ENCODE measurements at places on chromosomes 1 and 21.
A peak's percentile ranks its signal among the peaks of the same experiment; 100 is the strongest.

DNA sequence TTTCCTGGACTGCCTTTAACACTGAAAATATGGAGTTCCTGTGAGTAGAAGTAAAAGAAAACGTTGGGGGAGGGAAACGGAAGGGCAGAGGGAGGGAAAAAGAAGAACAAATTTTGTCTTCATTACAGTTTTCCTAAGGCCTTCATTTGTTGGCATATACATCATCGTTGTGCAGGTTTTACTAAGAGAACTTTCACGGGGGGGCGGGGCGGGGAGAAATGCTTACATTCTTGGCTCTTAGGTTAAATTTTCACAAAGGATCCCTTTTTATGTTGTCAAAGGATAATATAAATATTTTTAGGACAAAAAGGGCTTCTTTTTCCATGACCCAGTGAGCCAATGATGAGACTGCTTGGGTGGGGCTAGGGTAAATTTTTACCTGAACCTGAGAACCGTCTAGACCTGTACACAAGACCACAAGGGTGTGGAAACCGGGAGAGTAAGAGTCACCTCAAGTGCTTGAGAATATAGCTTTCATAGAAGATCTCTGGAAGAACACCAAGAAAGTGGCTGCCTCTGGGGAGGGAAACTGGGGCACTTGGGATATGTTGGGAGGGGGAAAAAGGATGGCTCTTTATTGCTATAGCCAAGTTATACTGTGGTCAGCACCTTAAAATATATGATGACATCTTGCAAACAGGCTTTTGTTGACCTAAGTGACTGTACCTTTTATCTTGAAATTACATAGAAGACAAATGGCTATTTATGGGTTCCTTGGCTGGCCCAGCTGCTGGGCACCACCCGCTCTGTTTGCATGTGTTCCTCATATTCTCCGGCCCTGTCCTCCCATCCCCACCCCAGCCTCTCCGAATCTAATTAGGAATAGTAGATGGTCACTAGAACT, 2.0 kb upstream of the UTP25 start:
- no peak for DNase-seq

- no peak for DNase-seq
These were observed 159.9 kb upstream of the NR5A2 start for GRCh38 chr1:199867601-199868000.

GRCh38 chr1:154429118-154429517, 24.0 kb downstream of the IL6R start:
- no peak for DNase-seq

DNA sequence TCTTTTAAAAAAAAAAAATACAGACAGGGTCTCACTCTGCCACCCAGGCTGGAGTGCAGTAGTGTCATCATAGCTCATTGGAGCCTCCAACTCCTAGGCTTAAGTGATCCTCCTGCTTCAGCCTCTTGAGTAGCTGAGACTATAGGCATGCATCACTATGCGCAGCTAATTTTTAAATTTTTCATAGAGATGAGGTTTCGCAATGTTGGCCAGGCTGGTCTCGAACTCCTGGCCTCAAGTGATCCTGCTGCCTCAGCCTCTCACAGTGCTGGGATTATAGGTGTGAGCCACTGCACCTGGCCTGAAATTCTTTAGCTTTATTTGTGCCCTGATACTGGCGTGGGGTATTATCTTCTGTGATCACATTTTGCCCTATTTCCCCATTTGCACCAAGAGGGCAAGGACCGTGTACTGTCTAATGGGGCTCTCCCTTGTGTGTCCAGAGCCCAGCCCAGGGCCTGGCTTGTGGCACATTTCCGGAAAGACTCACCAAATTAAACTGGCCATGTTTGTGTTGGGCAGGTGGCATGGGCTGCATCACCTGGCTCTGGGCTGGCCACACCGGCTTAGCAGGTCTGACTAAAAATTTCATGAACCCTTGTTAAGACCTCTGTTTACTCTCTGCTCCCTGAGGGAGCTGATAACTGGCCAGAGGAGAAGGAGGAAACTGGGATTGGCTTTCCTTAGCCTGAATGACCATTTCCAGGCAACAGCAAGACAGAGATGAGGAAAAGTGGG, 32.2 kb downstream of the TRIM62 start:
- no peak for DNase-seq

DNA sequence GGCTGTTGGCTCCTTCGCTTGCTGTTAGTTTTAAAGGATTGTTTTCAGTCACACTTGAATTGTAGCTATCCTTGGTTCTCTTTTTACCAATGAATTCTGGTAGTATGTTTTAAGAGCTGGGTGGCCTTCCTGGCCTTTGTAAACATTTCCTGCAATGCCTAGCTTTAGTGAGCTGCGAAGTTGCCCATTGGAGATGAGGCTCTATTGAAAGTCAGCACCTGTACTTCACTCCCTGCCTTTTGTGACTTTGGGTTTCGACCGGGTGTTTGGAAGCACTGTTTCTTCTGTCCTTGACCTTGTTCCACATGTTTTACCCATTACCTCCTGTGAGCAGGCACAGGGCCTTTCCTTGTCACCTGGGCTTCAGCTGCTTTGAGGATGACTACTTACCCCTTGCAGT, 64.7 kb downstream of the DYRK1A start:
- no peak for DNase-seq

DNA sequence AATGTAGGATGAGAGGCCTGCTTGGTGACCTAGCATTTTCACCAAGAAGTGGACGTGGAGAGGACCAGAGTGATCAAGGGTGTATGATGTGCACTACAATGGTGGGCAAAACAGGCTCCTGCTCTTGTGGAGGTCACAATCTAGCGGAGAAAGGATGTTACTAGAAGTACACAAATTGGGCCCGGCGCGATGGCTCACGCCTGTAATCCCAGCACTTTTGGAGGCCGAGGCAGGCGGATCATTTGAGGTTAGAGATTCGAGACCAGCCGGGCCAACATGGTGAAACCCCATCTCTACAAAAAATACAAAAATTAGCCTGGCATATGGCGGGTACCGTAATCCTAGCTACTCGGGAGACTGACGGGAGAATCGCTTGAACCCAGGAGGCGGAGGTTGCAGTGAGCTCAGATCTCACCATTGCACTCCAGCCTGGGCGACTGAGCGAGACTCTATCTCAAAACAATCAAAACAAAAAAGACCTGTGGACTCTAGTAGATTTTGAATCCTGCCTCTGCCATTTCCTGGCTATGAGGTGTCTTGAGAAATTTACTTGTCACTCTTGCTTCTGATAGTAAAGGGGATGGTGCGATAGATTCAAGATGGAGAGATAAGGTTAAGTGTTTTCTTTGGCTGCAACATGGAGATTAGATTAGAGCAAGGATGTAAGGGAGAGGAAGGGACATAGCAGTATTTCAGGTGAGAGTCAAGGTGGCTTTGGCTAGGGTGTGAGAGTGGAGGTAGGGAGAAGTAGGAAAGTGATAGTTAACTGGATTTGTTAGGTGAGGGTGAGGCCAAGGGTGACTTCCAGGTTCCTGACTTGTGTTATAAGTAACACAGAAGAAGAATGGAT, 7.1 kb downstream of the KLF18 start:
- no peak for DNase-seq

GRCh38 chr1:200030791-200031190, 3.3 kb downstream of the NR5A2 start:
- no peak for DNase-seq

DNA sequence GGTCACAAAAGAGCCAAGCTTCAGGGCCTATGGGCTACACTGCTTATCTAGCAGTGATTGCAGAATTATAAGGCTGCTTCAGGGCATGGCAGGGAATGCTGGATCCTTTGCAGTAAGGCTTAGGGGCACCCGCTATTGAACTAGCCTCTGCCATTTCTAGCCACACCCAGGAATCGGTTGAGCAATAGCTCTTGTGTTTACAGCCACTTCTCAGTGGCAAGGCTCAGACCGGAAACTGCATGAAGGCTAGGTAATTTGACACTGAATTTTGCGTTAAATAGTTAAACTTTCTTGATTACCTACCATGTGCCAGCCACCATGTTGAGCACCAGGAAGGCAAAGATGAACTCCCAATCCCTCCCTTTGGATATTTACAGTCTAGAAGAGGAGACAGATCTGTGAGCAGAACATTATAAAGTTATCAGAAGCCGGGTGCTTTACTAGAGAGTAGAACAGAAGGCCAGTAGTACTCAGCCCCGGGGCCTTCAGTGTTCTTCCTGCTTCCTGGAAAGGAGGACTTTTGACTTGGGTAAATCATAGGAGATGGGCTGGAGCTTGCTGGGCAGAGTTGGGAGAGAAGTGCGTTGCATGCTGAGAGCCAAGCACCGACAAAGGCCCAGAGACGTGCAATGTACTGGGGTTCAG, 98.6 kb upstream of the LPGAT1 start:
- peak; percentile 77 for DNase-seq

DNA sequence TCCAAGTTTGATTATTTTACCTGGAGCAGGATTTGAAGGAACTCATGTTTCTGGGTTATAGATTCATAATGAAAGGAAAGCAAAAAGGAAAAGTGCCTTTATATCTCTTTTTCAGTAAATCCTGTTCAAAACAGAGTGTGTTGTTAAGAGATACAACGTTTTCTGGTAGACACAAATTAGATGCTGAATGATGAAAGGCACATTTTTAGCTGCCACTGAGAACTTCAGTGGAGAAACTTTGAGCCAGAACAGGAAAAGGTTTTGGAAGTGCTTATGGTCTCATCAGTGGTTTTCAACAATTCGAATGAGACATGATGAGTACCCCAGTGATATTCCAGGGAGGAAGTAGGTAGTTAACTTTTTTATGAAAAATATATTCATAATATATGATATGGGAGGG, 338.0 kb upstream of the C1orf87 start:
- DNase-seq: no peak

GRCh38 chr1:93692983-93693591, 11.4 kb upstream of the BCAR3 start:
- peak; percentile 95 for DNase-seq

- no peak for DNase-seq
These were observed 41.5 kb downstream of the ZBTB17 start for GRCh38 chr1:15934211-15935055.

DNA sequence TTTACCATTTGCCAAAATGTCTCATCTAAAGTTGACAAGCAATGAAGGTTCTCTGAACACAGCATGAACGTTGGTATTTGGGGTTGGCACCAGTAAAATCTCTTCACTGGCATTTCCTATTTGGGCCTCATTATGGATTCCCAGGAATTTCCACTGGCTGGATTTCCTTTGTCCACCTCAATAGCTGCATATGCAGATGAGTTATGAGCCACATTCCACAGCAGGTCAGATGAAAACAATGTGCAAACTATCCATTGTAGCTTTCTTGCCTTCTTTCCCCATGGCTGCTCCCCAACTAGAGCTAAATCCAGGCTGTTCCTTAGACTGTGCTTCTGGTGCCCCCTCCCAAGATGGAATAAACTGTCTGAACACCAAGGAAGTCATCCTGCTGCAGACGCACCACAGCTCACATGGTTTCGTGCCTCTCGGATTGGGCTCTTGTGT, 168.1 kb upstream of the FGGY start:
- no peak for DNase-seq

DNA sequence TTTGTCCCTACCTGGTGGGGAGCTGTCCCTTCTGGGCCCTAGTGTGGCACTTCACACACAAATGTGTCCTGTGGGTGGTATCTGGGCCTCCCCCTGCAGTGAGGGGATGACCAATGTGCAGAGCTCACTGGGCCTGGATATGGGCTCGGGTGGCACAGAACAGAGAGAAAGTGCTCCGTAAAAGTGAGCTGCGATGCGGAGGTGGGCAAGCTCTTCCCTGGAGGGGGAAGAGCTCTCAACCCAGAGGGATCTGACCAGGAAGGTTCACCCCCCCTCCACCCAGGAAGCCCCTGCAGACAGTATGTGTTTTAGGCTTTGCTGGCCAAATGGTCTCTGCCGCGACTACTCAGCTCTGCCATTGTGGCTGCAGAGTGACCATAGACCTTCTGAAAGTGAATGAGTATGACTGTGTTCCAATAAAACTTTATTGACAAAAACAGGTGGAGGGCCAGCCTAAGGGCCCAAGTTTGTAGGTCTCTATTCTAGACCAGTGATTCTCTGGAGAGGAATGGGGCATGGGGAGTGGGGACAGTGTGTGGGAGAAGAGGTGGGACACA, 8.6 kb upstream of the ITGB2 start:
- DNase-seq: no peak

GRCh38 chr1:6731905-6732304, 30.3 kb upstream of the DNAJC11 start:
- no peak for DNase-seq

DNA sequence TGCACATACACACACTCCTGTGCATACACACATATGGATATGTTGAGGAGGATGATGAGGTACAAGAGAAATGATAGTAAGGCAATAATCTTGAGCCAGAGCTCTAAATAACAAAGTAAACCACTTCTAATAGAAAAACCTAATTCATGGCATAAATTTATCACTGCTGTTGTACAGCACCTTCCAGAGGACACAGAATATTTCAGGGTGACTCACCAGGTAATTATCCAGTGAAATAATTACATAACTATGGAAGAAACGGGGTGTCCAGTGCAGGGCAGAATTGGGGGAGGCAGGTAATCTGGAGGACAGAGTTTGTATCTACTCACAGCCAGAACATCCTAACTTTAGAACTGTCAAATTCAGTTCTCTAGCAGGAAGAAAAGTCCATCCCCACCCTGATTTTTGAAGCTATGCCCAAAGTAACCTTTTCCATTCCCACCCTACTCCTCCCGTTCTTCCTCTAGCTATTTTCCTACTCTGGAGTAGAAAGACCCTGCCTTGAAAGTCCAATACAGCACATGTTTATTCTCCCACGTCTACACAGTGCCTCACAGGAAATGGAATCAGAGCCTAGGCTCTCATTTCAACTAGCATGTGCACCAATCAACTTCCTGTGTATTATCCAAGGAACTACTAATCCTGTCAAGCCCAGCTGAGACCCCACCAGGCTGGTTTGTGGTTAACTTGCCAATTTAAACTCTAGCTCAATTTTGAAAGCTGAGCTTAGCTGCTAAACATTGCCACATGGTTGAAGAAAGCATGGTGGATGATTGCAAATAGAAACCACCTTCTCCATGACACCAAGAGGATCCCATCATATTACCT, 96.6 kb downstream of the PTPN14 start:
- no peak for DNase-seq

- no peak for DNase-seq
These were observed 79.0 kb upstream of the IFFO2 start for GRCh38 chr1:19035377-19036040.

- DNase-seq: no peak
These were observed 13.8 kb upstream of the PTTG1IP start for GRCh38 chr21:44887126-44887806.

DNA sequence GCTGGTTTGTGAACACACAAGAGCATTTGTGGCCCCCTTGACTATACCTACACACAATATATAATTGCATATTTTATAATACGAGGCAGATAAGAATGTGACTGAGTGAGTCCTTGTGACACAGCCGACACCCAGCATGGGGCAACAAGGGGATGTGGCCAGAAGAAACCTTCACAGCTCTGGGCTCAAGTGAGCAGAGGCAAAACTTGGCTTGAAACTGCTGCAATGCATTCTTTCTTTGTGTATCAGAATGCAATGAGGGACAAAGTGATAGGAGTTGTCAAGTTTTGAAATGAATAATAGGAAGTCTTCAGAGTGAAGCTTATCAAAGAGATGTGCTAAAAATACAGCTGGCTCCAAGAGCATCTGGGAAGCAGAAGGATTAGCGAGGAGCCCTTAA, 124.0 kb upstream of the C8B start:
- DNase-seq: no peak

- DNase-seq: peak; percentile 89
These were observed 1.4 kb downstream of the KLHL21 start for GRCh38 chr1:6601049-6601922.
